ENCODE measurements at places on chromosomes 1 and 21.

DNA sequence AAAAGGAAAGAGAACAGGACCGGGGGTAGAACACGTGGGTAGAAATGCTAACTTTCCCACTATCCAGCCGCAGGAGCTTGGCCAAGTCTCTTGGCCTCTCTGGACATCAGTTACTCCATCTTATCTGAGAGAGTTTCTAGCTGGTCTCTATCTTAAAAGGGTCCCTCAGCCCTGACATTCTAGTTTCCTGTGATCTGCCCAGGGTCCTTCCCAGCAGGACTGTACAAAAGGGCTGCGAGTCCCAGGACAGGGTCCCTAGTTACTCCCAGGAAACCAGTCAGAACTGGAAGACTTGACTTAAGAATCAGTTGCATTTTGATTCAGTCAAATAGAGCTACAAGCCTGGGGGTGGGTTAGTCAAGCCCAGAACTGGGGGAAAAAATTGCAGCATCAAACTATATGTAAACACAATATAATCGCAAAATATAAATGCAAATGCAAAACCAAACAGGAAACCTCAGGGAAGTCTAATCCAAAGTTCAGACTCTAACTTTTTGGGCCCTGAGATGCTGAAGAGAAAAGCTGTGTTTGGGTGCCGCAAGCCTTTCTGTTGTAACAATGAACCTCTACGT lies 2.9 kb downstream of the ASAP3 start:
- DNase-seq, result no peak

DNA sequence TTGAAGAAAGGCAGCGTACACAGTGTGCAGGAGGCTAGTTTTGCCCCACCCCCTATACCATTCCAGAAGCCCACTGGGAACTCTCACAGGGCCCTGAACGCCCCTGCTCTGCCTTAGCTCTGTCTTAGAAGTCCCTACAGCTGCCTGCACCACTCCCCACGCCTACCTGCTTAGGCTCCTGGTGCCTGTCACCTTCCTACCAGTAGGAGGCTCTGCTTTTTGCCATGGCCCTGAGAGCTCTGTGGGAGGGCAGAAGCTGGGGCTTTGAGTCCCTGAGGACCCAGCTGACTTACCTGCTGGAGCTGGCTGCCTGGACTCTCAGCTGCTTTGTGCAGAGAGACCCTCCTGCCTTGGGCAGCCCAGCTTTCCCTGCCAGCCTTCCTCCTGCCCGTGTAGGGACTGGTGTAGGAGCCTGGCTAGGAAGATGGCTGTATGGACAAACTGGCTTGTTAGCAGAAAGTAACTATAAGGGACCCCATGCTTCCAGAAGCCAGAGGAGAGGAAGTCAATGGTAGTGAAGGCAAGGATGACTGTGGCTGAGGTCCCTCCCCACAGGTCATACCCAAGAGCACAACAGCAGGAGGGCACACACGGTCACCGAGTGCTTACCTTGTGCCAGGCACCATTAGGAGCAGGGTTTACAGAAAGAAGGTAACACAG lies 9.8 kb upstream of the CELSR2 start:
- DNase-seq, result peak; percentile 48

GRCh38 chr1:204426971-204427701 lies 15.5 kb upstream of the PPP1R15B start:
- DNase-seq, result no peak

DNA sequence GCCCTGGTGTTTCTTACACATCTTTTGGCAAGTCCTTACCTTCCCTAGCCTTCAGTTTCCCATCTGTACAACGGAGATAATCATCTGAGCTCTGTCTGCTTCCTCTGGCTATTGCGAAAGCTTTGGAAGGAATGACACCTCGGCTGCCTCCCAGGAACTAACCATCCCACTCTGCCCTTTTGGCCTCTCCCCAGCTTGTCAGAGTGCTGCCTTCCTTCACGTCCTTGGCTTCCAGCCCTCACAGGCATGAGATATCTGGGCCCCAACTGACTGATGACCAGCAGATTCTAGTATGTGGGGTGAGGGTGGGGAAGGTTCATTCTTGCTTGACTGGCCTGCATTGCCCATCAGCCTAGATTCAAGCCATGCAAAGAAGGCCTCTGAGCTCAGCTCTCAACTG lies 253.1 kb upstream of the FGGY start:
- DNase-seq, result peak; percentile 85

- DNase-seq, result no peak
Measured at GRCh38 chr1:75482951-75483350, 128.0 kb downstream of the SLC44A5 start.

DNA sequence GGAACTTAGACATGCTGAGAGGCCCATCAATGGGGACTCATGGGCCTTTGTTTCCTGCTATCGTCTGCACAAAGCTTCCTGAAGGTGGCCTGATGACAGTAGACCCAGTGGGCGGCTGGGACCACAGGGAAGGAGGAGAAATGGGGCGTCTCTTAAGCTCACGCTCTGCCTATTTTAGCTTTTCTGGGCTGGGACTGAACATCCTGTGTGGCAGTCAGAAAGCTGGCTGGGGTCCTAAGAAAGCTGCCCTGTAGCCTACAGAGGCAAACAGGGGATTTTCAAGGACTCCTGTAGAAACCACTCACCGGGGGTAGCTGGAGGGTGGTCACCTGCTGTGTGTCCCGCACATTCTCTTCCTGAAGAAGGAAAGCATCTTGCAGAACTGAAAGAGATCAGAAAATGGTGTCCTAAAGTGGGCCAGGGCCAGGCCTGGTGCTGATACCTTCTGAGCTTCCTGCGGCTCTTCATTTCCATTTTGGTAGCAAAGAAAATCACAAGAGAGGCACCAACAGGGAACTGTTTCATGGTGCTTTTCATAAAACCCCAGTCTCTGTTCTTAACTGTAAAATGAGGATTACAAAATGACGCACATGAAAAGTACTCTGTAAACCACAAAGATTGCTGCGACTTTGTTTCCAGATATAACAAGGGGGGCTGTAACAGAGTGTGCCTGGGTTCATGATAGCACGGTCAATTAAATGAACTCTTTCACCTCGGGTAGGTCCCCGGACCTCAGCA lies 8.6 kb downstream of the ZNF496 start:
- DNase-seq, result no peak

GRCh38 chr1:43772978-43773377 lies 65.6 kb downstream of the ST3GAL3 start:
- DNase-seq, result no peak

- no peak for DNase-seq
Measured at GRCh38 chr21:42623694-42624093, 29.7 kb upstream of the PDE9A start.

GRCh38 chr1:96979304-96980268 lies 258.0 kb downstream of the PTBP2 start:
- no peak for DNase-seq

- no peak for DNase-seq
Measured at GRCh38 chr1:178606839-178607238, 93.9 kb downstream of the TEX35 start.

DNA sequence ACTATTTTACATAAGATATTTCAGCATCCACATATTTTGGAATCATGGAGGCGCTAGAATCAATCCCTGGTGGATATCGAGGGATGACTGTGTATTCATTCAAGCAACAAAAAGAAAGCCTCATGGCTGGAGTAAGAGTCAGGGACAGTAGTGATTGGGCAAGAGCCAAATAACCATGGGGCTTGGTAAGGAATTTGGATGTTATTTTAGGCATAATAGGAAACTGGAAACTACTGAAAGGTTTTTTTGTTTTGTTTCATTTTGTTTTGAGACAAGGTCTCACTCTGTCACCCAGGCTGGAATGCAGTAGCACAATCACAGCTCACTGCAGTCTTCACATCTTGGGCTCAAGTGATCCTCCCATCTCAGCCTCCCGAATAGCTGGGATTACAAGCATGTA lies 33.8 kb upstream of the EYA3 start:
- peak; percentile 66 for DNase-seq

DNA sequence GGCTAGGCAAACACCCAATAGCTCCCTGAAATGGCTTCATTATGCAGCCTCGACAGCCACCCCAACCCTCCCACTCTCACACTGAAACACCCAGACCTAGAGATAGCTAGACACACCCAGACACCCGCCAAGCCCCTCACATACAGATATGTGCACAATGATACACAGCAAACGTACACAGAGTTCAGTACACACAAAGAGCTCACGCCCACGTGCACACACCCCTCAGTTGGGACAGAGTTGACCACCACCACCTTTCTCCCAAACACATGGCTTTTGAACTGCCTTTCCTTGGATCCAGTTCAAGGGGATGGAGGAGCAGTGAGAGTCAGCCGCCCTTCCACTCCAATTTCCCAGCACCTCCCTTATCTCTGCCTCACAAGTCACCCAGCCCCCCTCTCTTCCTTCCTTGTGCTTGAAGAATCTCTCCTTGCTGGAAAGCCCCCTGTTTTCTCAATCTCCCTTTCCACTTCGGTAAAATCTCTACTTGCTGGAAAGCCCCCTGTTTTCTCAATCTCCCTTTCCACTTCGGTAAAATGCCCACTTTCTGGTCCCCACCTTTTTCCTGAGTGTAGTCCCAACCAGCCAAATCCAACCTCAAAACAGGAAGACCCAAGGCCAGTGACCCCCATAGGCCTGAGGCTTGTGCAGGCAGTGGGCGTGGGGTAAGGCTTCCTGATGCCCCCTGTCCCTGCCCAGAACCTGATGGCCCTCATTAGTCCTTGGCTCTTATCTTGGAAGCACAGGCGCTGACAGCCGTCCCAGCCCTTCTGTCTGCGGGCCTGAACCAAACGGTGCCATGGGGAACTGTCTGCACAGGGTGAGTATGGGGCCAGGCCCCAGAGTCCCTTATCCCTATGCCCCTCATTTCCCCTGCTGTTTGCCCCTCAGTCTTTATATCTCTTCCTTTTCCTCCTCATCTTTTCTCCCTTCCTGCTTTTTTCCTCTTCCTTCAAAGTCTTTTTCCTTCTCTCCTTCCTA lies at the start of gene ACKR1:
Gene ACKR1, plus strand, starts transcription at position 715 of the 981 bp plus-strand sequence. Its CDS starts 85 bp downstream, at position 800.
- DNase-seq, result no peak

DNA sequence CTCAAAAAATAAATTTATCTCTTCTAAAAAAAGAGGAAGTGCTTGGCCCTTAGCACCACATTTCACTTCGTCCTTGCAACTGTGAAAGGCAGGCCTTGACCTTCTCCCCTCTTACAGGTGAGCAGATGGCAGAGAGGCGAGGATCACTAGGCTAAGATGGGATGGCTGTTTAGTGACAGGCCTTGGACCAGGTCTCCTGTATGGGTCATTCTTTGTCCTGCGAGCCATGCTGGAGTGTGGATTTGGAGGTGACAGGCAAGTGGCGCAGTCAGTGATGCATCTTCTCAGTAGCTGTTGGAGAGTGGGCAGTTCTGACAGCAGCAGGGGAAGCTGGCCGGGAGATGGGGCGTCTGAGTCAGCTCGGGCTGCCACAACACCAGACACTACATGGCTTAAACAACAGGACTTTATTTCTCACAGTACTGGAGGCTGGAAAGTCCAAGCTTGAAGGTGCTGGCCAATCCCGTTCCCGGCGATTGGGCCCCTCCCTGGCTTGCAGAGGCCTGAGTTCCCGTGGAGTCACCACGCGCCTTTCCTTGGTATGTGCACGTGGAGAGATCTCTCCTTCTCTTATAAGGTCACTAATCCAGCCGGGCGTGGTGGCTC lies 16.5 kb downstream of the SLC27A3 start:
- peak; percentile 46 for DNase-seq

DNA sequence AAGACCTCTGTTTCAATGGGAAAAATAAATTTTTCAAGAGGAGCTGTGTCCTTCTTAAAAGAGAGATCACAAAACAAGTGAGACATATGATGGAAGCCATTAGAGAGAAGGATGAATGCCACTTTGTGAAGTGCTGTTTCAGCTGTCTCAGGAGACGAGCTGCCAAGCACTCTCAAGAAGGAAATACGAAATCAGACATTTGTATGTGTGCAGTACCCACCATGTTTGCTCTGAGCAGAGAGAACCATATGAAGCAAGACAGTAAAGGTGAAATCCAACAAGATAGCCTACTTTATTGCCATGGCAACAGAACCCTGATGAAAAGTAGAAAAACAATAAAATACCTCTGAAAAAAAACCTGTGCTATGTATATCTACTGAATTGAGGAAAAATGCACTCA lies 168.1 kb downstream of the AMY1C start:
- DNase-seq, result no peak

DNA sequence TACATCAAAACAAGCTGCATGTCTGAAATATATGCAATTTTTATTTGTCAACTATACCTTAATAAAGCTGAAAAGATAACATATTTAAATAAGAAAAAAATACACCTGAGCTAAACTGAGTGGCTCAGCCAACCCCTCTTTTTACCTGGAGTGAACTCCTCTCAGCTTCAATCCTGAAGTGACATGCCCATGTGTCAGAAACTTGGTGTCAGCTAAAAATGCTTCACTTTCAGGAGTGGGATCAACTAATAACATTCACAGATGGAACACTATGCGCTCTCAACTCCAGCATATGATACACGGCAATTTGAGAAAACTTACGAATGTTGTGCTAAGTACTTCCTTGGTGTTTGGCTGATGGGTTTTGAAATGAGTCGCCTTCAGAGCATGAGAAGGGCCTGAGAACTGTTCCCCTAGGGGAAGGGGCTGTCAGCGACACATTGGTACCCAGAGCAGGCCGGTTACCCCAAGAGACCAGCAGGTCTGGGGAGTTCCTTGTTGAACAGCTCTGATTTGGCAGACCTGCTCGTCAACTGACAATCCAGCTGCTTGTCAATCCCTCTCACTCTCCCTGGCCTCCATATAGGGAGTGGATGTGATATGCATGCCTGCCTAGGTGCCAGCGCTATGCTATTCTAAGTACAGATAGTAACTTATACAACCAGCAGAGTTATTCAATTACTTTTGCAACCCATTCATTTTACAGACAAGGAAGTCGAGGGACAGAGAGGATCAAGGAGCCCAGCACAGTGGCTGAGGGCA lies 267.7 kb downstream of the PCP4 start:
- DNase-seq, result no peak

DNA sequence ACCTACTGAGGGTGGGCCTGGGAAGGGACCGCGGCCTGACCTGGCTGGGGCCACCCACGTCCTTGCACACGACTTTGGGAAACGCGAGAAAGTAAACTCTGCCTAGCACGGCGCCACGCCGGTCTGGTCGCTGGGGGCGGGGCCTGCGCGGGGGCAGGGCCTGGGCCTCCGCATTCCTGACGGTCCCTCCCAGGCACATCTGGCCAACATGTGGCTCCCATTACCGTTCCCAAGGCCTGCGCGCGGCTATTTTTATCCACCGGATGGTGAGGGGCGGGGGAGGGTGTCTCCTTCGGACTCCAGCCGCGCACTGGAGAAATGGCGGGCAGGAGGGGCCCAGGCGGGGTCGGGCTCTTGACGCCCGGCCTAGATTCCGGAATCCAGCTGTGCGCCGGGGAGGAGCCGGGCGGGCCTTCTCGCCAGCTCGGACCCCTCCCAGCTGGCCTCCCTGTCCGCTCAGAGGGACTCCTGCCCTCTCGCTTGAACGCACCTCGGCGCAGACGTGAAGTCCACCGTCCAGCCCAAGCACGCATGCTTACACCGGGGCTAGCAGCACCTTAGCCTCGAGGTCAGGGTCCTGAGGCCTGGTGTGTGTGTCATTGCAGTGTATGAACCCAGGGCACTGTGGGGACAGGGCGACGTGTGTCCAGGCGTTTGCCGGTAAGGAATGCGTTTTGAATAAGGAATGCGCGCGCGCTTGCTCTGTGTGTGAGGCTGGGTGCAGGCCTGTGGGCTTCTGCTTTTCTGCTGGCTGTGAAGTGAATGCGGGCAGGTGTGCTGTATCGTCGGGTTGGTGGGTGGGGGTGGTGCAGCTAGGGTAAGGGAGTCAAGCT lies 2.1 kb downstream of the EVA1B start:
- peak; percentile 98 for DNase-seq
